Progenitor cell of endocrine pancreas (in vitro differentiated cells): ENCODE measurements at places on chromosomes 7 and 10.

- DNase-seq = no peak
Observed at GRCh38 chr7:38561166-38561565, 70.0 kb downstream of the AMPH start.

GRCh38 chr10:133229265-133230043 is 563 bp upstream of the UTF1 start:
- no peak for DNase-seq

GRCh38 chr10:77188521-77188920 is 449.1 kb downstream of the KCNMA1 start:
- DNase-seq = no peak

DNA sequence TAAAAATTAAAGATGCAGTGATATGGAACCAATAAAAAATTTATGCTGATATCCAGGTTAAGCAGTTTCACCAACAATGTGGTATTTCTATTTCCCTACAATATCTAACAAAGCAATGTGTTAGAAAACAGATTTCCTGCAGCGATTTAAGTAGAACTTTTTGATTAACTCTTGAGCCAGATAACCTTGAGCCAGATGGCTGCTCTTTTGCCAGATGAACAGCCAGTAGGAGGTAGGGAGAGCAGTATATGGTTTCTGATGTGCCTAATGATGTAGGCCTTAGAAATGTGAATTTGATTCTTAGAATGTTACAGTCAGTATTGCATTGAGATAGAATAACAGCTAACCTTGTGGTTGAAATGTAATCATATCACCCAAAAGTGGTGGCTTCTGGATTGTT is 31.1 kb downstream of the STAMBPL1 start:
- DNase-seq = no peak

DNA sequence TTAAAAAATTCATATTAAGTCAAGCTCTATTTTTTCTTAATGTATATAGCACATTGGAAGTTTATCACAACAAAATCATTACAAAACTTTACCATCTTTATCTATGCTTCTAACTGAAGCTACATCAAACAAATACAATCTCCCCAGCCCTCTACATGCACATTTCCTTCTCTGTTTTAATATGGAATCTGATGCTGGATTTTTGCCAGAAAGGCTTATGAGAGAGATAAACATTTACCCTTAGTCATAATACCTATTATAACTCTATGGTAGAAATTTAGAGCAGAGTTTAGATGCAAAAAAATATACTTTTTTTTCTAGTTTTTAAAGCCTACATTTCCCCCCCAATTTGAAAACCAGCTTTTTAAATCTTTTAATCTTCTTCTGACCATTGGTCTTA is 1198.6 kb downstream of the GATA3 start:
- no peak for DNase-seq

DNA sequence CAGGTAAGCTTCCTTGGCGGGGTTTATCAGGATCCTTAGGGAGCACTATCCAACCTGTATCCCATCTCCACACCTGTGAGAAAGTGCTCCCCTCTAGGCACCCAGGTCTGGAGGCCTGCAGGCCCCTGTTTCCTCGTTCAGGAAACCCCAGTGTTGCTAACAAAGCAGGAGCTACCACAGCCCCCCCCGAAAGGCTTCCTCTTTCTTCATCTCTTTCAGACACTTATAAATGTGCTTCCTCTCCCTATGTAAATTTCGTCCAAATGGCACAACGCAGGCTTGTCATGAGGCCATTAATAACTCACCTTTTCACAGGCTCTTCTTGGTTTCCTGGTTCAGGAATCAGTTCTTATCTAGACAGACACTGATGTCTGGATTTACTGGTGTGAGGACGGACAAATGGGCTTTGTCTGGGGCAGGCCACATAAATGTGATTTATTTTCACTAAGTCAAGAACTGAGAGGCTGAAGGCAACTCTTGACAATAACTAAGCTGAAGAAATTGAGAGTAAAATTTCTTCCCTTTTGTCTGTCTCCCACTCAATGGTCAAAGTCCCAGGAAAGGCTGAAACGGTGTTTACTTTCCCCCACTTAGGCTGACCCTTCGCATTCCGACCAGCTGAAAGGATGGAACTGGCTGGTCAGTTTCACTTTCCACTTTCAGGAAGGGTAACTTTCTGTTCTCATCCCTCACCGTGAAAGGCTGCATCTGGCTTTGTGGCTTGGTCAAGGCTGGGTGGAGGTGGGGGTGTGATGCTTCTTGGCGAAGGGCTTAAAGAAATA is 46.8 kb downstream of the PIK3AP1 start:
- DNase-seq = no peak

- DNase-seq = no peak
Observed at GRCh38 chr7:17103170-17103569, 195.3 kb upstream of the AHR start.

GRCh38 chr10:131891929-131892805 is 8.6 kb upstream of the PPP2R2D start:
- DNase-seq = no peak

GRCh38 chr7:154255324-154255723 is 203.1 kb downstream of the DPP6 start:
- DNase-seq = no peak

DNA sequence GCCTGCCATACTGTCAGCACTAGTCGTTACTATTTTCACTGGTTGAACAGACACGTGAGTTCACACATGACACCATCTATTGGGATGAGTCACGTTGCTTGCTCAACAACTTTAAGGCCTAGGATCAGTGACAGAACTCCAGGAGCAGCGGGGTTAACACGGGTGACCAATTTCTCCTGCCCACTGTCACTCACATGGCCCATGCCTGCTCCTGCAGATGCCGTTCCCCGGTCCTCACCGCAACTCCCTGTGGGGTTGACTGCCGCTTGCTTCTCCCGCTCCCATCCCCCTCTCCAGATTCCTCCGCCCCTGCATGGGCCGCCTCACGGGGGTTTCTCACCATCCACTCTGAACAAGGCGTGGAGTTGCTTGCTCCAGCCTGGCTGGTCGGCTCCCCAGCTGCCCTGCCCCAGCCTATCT is 128.2 kb downstream of the TAX1BP1 start:
- no peak for DNase-seq

GRCh38 chr10:67802767-67803538 is 35.0 kb downstream of the DNAJC12 start:
- no peak for DNase-seq

GRCh38 chr10:80413271-80413996 is 5.1 kb downstream of the PRXL2A start:
- DNase-seq = no peak

- DNase-seq = no peak
Observed at GRCh38 chr10:114714281-114714741, 56.2 kb upstream of the ABLIM1 start.

DNA sequence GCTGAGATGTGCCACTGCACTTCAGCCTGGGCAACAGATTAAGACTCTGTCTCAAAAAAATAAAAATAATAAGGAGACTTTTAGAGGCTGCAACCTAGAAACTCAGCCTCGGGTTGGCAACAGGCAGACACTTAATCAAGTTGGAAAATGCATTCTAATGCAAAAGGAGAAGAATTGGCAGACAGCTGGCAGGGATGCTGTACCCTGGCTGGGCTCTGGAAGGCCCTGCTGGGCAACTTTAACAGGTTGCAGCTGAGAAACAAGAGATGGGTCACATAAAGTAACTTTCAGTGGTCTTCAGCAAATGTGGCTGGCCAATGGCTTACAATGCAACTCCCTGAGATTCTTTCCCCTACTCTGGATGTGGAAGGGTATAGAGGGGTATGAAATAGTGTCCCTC is 1225.7 kb downstream of the TYW1 start:
- no peak for DNase-seq

- DNase-seq = no peak
Observed at GRCh38 chr10:14554091-14554490, 220.6 kb downstream of the FAM107B start.

- no peak for DNase-seq
Observed at GRCh38 chr7:23404546-23405239, 65.6 kb downstream of the IGF2BP3 start.

GRCh38 chr7:74430961-74431466 is 22.7 kb upstream of the GTF2IRD1 start:
- DNase-seq = no peak

GRCh38 chr7:74544706-74545469 is 91.2 kb downstream of the GTF2IRD1 start:
- DNase-seq = no peak

GRCh38 chr7:138753150-138753518 is 44.7 kb upstream of the TMEM213 start:
- no peak for DNase-seq

- DNase-seq = no peak
Observed at GRCh38 chr10:17518338-17518737, 63.9 kb upstream of the ST8SIA6 start.

- no peak for DNase-seq
Observed at GRCh38 chr7:86926732-86927131, 132.7 kb downstream of the ELAPOR2 start.

DNA sequence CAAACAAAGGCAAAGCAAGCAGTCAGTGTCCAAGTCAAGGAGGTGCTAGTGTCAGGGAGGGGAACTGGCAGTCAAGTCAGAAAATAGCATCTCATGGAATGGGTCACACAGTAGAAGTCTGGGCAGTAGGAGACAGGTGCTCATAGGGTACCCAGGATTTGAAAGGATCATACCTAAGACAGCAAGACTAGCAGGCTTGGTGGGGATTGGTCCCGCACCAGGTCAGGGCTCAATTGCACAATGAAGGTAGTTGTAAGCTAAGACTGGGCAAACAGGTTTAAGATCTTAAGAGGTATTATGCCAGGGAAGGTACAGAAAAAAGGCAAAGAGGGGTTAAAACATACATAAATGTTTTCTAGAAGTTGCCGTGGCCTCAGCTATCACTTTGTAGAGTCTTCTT is 181.4 kb upstream of the ETV1 start:
- no peak for DNase-seq

GRCh38 chr7:139958599-139959284 is 104.0 kb downstream of the PARP12 start:
- no peak for DNase-seq

DNA sequence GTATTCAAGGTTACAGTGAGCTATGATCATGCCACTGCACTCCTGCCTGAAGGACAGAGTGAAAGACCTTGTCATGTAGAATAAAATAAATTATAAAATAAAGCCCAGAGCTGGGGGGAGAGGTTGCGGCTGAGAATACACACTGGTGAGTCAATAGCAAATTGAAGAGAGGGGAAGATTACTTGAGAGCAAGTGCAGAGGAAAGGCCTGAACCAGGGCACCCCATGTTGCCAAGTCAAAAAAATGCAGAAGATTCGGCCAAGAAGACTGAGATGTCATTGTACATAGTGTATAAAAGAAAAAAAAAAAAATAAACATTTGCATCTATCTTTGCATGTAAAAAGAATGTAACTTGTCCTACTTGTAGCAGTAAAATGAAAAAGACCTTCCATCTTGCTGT is 32.5 kb downstream of the RHEB start:
- no peak for DNase-seq

- no peak for DNase-seq
Observed at GRCh38 chr10:132056663-132057062, 9.1 kb upstream of the JAKMIP3 start.

DNA sequence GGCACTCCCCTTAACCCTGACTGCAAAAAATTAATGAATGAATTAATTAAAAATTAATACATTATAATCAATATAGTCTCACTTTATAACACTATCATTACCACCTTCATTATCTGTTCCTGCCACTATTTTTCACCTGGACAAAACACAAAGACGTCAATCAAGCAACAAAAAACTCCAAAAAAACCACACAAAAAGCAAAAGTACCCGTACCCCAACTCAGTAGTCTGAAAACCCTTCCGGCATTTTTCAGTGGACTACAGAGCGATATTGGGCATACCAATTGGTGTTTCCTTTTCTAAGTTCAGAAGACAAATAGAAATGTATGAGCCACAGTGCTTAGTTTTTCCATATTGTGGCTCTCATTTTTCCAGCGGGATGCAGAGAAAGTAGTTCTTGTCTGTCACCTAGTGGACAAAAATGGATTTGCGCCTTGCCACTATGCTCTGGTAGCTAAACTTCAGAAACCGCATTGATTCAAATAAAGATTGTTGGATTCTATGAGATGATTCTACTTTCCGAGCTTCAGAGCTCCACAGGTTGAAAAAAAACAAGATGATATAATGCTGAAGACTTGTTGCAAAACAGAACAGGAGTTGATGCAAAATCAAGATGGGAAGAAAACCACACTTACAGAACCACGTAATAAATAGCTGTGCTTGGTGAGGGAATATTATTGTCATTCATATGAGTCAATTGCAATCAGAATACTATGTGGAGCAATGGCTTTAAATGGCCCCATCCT is 50.6 kb upstream of the ITGB1 start:
- DNase-seq = peak; percentile 37

- no peak for DNase-seq
Observed at GRCh38 chr10:126480648-126481047, 92.4 kb upstream of the ADAM12 start.

GRCh38 chr10:43093423-43094076 is 16.7 kb downstream of the RET start:
- DNase-seq = no peak

GRCh38 chr7:134457210-134457609 is 1.7 kb downstream of the AKR1B1 start:
- no peak for DNase-seq

DNA sequence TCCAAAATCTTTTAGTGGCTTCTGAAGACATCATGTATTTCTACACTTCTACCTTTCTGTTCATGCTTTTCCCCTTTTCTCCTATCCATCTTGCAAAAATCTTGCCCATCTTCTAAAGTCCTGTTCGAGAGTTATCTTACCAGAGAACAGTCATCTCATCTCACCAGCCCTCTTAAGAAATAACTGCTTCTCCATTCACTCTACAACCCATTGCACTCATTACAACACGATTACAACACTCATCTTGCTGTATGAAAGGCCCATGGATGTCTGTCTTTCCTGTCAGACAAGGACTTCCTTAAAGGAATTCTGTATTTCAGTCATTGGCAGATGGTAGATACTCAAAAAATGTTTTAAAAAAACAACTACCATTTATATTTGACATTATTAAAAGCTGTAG is 30.8 kb downstream of the ZNF438 start:
- no peak for DNase-seq

GRCh38 chr10:69668721-69669120 is 38.7 kb downstream of the FAM241B start:
- DNase-seq = no peak

GRCh38 chr7:75817116-75817515 is 3.5 kb upstream of the CCL24 start:
- DNase-seq = no peak

DNA sequence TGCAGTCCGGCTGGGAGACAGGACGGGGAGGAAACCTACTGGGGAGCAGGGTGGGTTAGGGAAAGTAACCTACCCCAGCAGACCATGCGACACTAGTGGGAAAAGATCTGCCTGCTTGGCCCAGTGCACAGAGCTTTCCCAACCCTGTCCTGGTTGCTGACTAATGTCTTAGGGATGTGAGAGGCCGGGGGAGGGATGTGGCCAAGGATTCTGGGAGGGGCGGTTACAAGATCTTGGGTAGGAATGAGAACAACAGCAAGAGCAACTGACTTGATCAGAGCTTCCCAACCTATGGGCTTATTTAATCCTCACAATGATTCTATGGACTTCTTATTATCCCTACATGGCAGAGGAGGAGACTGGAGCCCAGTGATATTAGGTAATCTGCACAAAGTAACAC is 24.0 kb upstream of the EIF5AL1 start:
- no peak for DNase-seq

GRCh38 chr10:75723319-75723980 is 292.0 kb downstream of the LRMDA start:
- DNase-seq = no peak
